ENCODE measurements at places on chromosomes 7 and 10.

GRCh38 chr10:21512573-21513404 lies 12.7 kb downstream of the SKIDA1 start:
- H3K4me3 ChIP-seq: no peak overlapping the region
- H3K27ac ChIP-seq: no peak overlapping the region
- DNase-seq: no peak
- no peaks in the 10 kb centered on the region for H3K27me3 ChIP-seq

GRCh38 chr7:155198901-155199845 lies 98.5 kb upstream of the INSIG1 start:
- no peak for DNase-seq
- H3K27ac ChIP-seq: no peak overlapping the region
- no peak overlapping the region for H3K4me3 ChIP-seq
- H3K36me3 ChIP-seq: no peaks in the 10 kb centered on the region

- no peak for DNase-seq
- H3K27me3 ChIP-seq: no peaks in the 10 kb centered on the region
- H3K4me3 ChIP-seq: no peak overlapping the region
- no peaks in the 10 kb centered on the region for H3K36me3 ChIP-seq
- no peak overlapping the region for H3K27ac ChIP-seq
These were observed 263.2 kb downstream of the DGKB start for GRCh38 chr7:14639329-14639728.

- H3K27me3 ChIP-seq: no peaks in the 10 kb centered on the region
- H3K27ac ChIP-seq: no peak overlapping the region
- peaks cover 32% of the 10 kb centered on the region for H3K4me1 ChIP-seq
- H3K36me3 ChIP-seq: no peaks in the 10 kb centered on the region
- no peak overlapping the region for H3K4me3 ChIP-seq
These were observed 557.2 kb downstream of the INHBA start for GRCh38 chr7:41145656-41146055.

DNA sequence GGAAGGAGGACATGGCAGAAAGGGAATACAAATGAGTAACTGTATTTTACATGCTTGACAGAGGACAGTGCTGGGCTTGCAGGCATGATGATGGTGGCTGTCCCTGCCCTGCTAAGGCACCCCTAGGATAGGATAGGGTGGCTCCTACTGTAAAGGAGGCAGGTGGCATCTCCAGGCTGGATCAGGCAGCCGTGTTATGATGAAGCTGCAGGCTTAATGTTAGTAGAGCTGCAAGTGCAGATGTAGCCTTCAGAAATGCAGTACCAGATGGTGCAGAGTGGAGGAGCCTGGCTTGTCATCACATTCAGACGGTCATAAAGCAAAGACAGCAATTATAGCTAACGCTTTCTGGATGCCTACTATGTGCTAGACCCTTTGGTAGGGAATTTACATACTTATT lies 287.9 kb upstream of the PODXL start:
- H3K36me3 ChIP-seq: no peaks in the 10 kb centered on the region
- peaks cover 11% of the 10 kb centered on the region for H3K27me3 ChIP-seq
- H3K4me3 ChIP-seq: no peak overlapping the region
- DNase-seq: no peak
- no peaks in the 10 kb centered on the region for H3K4me1 ChIP-seq

- peaks cover 17% of the 10 kb centered on the region for H3K4me1 ChIP-seq
- no peak overlapping the region for H3K4me3 ChIP-seq
- no peaks in the 10 kb centered on the region for H3K27me3 ChIP-seq
- no peak overlapping the region for H3K27ac ChIP-seq
- peaks cover 4% of the 10 kb centered on the region for H3K36me3 ChIP-seq
- DNase-seq: no peak
These were observed 7.6 kb upstream of the OIT3 start for GRCh38 chr10:72885953-72886352.

DNA sequence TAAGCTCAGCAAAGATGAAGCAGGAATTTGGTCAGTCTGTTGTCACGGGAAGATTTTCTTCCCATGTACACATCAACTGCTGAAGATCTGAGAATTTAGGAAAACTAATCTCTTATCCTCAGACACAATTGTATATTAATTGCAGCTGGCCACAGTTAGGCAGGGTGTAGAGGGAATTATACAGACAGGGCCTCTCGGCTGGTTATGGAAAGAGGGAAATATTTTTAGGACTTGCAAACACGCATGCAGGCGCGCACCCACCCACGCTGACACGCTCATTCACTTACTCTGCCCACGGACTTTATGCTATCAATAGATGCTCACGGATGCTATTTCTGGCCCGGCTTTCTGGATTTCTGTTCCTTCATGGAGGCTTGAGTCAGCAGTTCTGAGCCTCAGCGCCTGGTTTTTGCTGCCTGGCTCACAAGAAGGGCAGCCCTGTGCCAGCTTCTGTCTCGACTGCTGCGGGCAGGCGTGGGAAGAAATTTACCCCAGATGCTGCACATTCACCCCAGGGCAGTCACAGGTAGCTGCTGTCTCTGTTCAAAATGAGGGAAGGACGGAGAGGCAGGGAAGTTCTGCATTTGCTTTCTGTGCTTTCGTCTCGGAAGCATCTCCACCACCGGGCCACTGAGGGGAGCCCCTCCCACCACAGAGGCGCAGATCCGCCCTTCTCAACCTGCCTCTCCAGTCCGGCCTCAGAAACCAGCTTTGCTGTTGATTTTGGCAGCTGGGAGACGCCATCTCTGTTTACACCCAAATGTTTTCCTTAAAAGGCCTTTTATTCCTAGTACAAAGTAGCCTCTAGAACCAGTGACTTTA lies 116.3 kb upstream of the BTBD16 start:
- DNase-seq: no peak
- no peaks in the 10 kb centered on the region for H3K27me3 ChIP-seq
- no peaks in the 10 kb centered on the region for H3K4me1 ChIP-seq
- H3K27ac ChIP-seq: no peak overlapping the region
- no peak overlapping the region for H3K4me3 ChIP-seq

DNA sequence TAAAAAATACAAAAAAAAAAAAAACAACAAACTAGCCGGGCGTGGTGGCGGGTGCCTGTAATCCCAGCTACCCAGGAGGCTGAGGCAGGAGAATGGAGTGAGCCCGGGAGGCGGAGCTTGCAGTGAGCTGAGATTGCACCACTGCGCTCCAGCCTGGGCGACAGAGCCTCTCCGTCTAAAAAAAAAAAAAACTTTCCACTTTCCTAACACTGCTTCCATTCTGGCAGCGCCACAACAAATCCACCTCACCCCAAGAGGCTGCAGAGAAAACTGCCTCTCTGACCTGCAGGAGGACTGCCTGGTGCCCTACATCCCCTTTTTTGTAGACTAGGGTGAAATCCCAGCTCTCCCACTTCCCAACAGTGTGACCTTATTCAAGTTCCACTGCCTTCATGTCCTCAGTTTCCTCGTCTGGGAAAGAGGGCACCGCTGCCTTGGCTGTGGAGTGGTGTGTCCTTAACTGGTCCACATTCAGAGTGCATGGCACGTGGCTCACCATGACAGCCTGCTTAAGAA lies 2.6 kb upstream of the MBL2 start:
- H3K27me3 ChIP-seq: no peaks in the 10 kb centered on the region
- no peak overlapping the region for H3K4me3 ChIP-seq
- no peak for DNase-seq
- no peak overlapping the region for H3K27ac ChIP-seq
- no peaks in the 10 kb centered on the region for H3K36me3 ChIP-seq
- no peaks in the 10 kb centered on the region for H3K4me1 ChIP-seq

GRCh38 chr10:117752103-117752502 lies 209.6 kb downstream of the EMX2 start:
- no peaks in the 10 kb centered on the region for H3K36me3 ChIP-seq
- H3K27ac ChIP-seq: no peak overlapping the region
- H3K4me3 ChIP-seq: no peak overlapping the region
- H3K27me3 ChIP-seq: no peaks in the 10 kb centered on the region

GRCh38 chr7:1942941-1943289 lies 272.8 kb downstream of the ELFN1 start:
- no peak for DNase-seq
- no peaks in the 10 kb centered on the region for H3K36me3 ChIP-seq
- H3K27me3 ChIP-seq: no peaks in the 10 kb centered on the region
- no peak overlapping the region for H3K4me3 ChIP-seq
- H3K27ac ChIP-seq: no peak overlapping the region

GRCh38 chr7:78765943-78766729 lies 687.3 kb downstream of the MAGI2 start:
- DNase-seq: no peak
- no peaks in the 10 kb centered on the region for H3K36me3 ChIP-seq
- H3K27ac ChIP-seq: no peak overlapping the region
- H3K27me3 ChIP-seq: peaks cover 21% of the 10 kb centered on the region
- no peaks in the 10 kb centered on the region for H3K4me1 ChIP-seq
- H3K4me3 ChIP-seq: no peak overlapping the region

GRCh38 chr7:151452680-151453325 lies 12.9 kb upstream of the CRYGN start:
- H3K4me3 ChIP-seq: no peak overlapping the region
- H3K4me1 ChIP-seq: no peaks in the 10 kb centered on the region
- no peaks in the 10 kb centered on the region for H3K36me3 ChIP-seq
- no peak overlapping the region for H3K27ac ChIP-seq
- no peaks in the 10 kb centered on the region for H3K27me3 ChIP-seq

DNA sequence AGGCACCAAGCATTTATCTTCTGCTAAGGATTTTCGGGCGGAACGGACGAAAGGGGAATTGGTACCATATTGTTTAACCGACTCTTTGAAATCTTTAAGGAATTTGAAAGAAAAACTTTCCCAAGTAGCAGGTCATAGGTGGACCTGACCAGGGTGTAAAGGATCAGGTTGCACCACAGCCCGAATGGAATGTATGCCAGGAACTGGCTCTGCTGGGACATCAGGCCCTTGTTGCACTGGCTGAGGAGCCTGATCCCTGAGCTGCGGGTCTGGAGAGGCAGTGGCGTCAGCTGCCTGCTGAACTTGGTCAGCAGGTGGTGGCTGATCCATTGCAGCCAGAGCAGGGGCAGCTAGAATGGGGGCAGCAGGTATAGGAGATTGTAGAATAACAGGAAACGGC lies 41.4 kb upstream of the AKR1C2 start:
- no peak for DNase-seq
- H3K27me3 ChIP-seq: no peaks in the 10 kb centered on the region
- no peak overlapping the region for H3K4me3 ChIP-seq
- no peaks in the 10 kb centered on the region for H3K36me3 ChIP-seq
- H3K27ac ChIP-seq: no peak overlapping the region

DNA sequence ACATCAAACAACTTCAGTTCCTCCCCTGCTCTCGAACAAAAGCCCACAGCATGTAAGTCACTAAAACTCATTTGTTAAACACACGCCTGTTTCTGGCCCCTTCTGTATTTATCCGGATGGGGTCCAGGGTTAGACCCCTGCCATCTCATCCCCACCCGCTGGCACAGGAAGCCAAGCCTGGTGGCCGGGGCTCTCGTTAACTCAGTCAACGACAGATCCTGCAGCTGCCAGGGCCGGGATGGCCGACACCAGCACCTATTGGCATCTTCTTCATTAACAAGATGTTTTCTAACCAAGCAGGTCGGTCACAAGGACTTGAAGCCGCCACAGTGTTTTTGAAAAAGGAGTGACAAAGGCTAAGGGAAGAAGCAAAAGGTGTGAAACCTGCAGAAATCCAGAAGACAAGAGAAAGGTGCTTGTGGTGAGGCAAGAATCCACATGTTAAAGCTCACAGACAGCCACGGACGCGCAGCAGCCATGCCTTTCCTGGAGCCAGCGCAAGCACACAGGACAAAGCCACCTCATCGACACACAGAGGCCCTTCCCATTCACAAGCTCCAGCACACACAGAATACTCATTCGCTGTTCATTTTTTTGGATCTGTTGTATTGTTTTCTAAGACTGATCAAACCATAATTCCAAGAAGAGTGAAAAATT lies 202.7 kb downstream of the DIP2C start:
- DNase-seq: no peak
- no peak overlapping the region for H3K4me3 ChIP-seq
- no peak overlapping the region for H3K27ac ChIP-seq
- no peaks in the 10 kb centered on the region for H3K36me3 ChIP-seq

DNA sequence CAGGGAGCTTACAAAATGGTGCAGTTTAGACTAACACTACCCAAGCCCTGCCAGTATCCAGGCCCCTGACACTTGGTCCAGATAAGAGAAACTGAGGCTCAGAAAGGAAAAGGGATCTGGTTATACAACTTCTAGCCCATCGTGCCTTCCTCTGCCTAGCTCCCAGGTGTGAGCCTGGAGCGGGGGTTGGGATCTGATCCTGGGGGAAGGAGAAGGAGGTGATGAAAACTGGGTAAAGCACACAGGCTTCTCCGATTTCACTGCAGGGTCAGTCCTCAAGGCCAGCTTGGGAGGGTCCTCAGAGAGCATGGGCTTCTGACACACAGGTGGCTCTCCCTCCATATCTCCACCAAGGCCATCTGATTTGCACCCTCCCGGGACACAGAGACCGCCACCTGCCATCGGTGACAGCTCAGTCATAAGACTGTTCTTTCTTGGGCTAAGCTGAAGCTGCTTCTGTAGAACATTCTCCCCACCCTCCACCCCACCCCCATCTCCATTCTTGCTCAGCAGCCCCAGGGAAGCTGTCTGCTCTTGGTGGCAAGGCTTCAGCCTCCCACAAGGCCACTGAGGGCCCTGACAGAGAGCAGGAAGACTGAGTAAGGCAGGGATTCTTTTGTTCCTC lies 16.4 kb downstream of the SRRM3 start:
- no peak for DNase-seq
- H3K4me1 ChIP-seq: no peaks in the 10 kb centered on the region
- H3K36me3 ChIP-seq: no peaks in the 10 kb centered on the region
- no peak overlapping the region for H3K4me3 ChIP-seq
- H3K27ac ChIP-seq: no peak overlapping the region
- no peaks in the 10 kb centered on the region for H3K27me3 ChIP-seq

- peaks cover 39% of the 10 kb centered on the region for H3K4me1 ChIP-seq
- H3K4me3 ChIP-seq: peak within 1 kb of the TSS; percentile 23
- peak within 1 kb of the TSS; percentile 90 for H3K27ac ChIP-seq
- peaks cover 10% of the 10 kb centered on the region for H3K36me3 ChIP-seq
- DNase-seq: peak; percentile 86
These were observed at the start of gene IL6 for GRCh38 chr7:22726907-22727713. TSS of gene IL6 (plus strand) at chr7:22727200. CDS start at chr7:22727263, 63 bp downstream.

- H3K27me3 ChIP-seq: no peaks in the 10 kb centered on the region
- no peaks in the 10 kb centered on the region for H3K4me1 ChIP-seq
- H3K27ac ChIP-seq: no peak overlapping the region
- peaks cover 9% of the 10 kb centered on the region for H3K36me3 ChIP-seq
- peak; percentile 44 for DNase-seq
These were observed 89.0 kb downstream of the NKX6-2 start for GRCh38 chr10:132696728-132697577.

DNA sequence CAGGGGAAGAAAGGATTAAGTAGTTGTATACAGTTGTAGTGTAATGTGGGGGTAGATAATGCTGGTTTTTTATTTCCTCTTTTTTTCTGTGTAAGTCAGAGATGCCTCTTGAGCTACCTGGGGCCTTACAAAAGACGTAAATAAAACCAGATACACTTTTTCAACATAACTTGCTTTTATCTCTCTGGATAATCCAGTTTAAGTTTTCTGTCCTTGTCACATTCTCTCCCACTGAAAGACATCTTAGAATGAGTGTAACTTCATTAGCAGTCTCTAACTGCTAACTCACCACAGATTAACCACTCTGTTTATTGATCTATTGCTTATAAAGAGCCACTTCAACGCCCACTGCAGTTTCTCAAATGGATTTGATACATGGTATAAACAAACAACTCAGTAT lies 64.1 kb upstream of the LRRN3 start:
- no peaks in the 10 kb centered on the region for H3K27me3 ChIP-seq
- H3K36me3 ChIP-seq: no peaks in the 10 kb centered on the region
- no peak overlapping the region for H3K4me3 ChIP-seq

- H3K36me3 ChIP-seq: no peaks in the 10 kb centered on the region
- H3K4me3 ChIP-seq: no peak overlapping the region
- no peaks in the 10 kb centered on the region for H3K27me3 ChIP-seq
- DNase-seq: no peak
- H3K27ac ChIP-seq: no peak overlapping the region
- H3K4me1 ChIP-seq: peaks cover 21% of the 10 kb centered on the region
These were observed 45.8 kb downstream of the RNLS start for GRCh38 chr10:88537322-88537721.

Measured in RWPE2 (cell line).